ENCODE measurements at places on chromosomes 5 and 9.

GRCh38 chr9:94065535-94065961 lies 18.7 kb upstream of the PTPDC1 start:
- peak; percentile 82 for DNase-seq

DNA sequence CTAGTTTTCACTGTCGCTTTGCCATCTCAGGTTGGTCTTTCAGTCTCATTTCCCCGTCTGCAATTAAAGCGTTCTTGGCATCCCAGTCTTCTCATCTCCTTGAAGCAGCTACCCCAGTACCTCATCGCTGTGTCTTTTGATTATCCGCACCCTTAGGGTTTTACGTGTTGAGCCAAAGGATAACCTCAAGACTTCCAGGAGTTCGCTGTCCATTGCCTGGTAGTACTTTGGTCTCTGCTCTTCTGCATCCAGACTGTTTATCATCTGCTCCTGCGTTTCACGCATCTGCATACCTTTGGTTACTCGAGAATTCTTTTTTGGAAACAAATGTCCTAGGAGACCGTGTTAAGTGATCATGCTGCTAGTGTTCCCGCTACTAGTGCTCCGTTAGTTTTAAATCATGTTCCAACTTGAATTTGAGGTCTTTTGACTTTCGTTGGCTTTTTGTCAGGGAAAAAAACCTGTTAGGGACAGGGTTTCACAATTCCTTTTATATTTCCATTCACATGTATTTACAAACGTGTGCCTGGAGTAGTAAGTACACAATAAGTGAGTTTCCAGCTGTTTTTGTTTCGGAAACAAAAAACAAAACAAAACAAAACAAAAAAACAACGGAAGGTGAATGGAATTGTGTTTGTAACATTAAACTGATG lies 888 bp downstream of the RABGAP1 start:
- peak; percentile 45 for DNase-seq

- no peak for DNase-seq
Observed at GRCh38 chr5:98663521-98663920, 109.9 kb upstream of the RGMB start.

- no peak for DNase-seq
Observed at GRCh38 chr5:14444161-14444560, 137.4 kb upstream of the OTULINL start.

- peak; percentile 71 for DNase-seq
Observed at GRCh38 chr5:68682400-68683160, 411.2 kb upstream of the SLC30A5 start.

- no peak for DNase-seq
Observed at GRCh38 chr9:34291023-34291422, 38.0 kb downstream of the KIF24 start.

DNA sequence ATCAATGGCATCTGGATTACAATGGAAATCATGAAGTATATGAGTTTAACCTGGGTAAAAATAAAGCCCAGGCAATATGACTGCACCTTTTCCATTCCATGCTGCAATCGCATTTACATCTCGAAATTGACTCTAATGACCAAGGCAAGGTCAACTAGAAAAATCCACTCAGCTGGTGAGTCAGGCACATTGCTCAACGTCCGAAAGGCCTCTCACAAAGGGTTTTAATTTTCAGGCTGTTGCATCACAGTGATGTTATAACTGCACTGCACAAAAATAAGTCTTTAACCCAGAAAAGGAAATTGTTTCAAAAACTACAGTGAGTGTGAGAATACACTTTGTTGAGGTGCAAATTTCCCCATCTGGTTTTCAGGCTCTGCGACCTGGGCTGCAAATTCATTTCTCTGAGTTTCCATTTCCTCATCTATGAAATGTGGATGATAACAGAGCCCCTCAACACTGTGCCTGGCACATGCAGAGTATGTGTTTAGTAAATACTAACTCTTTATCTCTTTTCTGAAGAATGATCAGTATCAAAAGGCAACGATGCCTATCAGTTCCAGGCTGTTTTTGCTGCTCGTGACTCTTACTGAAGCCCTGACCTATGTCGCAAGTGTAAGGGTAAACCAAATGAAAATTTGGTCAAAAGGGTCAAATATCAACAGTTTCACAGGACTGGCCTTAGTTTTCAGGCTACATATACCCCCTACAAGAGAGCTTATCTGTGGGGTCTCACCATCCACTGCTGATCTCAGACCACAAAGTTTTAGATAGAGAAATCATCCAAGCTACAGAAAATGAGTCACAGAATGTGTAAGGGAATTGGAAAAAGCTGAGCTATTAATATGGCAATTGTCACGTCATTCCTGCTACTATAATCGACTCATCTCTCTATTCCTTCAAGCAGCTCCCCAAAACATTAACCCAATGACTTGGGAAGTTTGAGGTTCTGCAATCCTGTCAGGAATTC lies 4.1 kb downstream of the NFIL3 start:
- DNase-seq, result peak; percentile 82

- DNase-seq, result no peak
Observed at GRCh38 chr5:126511961-126512360, 83.1 kb downstream of the ALDH7A1 start.

GRCh38 chr9:70601000-70601951 lies 186.8 kb upstream of the KLF9 start:
- DNase-seq, result peak; percentile 91

- DNase-seq, result no peak
Observed at GRCh38 chr5:58188262-58188651, 271.6 kb downstream of the PLK2 start.

DNA sequence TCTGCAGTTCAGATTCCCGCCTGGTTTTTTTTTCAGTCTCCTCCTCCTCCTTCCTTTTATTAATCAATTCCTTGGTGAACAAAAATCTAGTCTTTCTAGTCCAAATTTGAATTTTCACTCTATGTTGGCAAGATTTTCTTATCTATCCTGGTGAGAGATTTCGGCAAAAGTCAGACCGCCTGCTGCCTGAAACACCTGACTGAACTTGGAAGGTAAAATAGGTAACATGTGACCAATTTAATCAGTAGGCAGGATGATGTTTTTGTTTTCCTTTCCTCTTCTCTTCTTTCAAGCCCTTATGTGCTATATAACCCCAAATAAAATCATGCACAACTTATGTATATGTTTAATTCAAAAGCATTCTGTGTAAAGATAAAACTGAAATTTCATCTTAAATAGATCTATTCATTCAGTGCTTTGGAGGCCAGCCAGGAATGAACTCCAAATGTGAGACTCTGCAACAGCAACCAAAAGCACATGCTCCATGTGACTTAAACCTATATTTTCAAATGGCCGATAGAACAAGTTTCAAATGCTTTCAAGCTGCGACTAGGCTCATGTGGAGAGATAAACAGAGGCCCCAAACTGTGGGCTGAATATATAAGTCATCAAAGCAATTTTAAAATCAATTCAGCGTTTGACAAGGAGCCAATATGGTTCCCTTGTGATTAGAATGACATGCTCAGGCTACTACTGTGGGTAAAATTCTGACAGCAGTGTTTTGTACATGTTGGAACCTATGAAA lies 100.4 kb upstream of the SEMA6A start:
- DNase-seq, result no peak

DNA sequence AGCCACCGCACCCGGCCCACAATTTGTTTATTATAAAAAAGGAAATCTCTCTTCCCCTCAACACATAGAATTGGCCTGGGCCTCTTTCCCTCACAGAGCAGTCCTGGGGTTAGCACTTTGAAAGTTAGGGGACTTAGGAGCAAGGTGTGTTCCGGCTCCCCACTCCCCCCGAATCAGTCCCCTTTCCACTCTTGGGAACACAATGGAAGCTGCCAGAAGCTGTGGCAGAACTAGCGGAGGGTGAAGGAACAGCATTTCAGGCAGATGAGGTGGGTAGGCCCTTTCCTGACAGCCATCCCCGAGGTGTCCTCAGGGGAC lies 16.4 kb upstream of the C5orf47 start:
- no peak for DNase-seq

- DNase-seq, result no peak
Observed at GRCh38 chr9:78909566-78909965, 612.6 kb downstream of the PSAT1 start.

- no peak for DNase-seq
Observed at GRCh38 chr5:90446961-90447360, 27.6 kb downstream of the MBLAC2 start.

- DNase-seq, result no peak
Observed at GRCh38 chr5:91373006-91373405, 10.1 kb downstream of the ARRDC3 start.

DNA sequence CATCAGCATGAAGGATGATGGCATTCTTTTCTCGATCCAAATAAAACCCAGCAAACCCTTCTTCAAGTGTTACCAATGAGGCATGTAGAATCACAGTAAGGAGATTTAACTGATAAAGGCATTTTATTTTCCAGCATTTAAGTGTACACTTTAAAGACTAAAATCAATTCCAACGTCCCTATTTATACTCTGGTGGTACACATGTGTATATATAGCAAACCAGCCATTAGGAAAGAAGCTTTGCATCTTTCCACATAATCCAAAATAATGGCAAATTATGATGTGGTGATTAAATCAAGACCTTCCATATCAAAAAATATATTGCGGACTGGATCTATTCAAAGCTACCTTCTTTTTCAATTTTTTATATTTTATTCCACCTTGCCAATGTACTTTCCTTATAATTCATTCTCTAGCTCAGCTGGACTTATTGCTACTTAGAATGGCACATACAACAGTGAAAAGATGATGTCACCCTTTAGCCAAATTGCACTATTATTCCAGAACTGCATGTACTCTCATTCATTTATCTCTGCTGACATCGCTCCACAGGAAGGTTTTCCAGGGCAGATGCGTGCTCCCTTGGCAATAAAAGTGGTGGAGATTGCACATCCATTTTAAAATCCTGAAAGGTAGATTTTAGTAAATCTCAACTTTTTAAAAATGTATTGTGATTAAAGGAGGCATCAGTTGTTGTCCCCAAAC lies 63.3 kb upstream of the SLC30A5 start:
- DNase-seq, result no peak

- no peak for DNase-seq
Observed at GRCh38 chr5:116371935-116372334, 202.7 kb downstream of the SEMA6A start.

GRCh38 chr9:134837529-134837928 lies 43.1 kb upstream of the FCN2 start:
- DNase-seq, result no peak
